ENCODE measurements at places on chromosomes 5 and 9.

- DNase-seq = no peak
These were observed 206.4 kb upstream of the CDKN2B start for GRCh38 chr9:22215521-22215920.

DNA sequence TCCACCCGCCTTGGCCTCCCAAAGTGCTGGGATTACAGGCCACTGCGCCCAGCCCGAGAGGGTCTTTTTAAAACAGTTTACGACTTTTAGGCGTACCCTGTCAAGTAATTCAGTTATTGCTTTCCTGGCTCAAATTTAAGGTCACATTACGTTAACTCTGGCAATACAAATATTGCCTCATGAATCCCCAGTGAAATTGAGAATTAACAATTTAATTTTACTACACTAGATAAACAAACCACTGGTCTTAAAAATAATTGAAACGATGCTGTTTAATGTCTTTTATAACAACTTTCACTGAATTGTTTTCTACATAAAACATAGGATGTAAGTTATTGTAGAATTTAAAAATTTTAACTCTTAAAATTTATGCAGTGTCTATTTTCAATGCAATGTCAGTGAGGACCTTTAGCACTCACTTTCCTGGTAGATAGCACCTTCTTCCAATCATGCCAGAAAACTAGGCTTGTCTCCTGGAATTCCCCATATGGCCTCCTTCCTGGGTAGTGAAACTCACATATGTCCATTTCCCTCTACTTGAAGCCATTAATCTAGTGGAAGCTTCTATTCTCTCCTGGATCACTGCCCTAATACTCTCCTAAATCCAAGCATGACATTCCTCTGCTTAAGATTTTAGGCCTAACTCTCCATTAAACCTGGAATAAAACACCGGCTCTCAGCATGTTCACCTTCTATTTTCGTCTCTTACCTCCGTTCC is 13.5 kb downstream of the BASP1 start:
- DNase-seq = no peak

- DNase-seq = no peak
These were observed 2.2 kb upstream of the PRR7 start for GRCh38 chr5:177444106-177445051.

GRCh38 chr5:72468606-72469005 is 38.6 kb downstream of the ZNF366 start:
- DNase-seq = no peak

GRCh38 chr5:4053136-4053535 is 457.5 kb downstream of the IRX1 start:
- no peak for DNase-seq

DNA sequence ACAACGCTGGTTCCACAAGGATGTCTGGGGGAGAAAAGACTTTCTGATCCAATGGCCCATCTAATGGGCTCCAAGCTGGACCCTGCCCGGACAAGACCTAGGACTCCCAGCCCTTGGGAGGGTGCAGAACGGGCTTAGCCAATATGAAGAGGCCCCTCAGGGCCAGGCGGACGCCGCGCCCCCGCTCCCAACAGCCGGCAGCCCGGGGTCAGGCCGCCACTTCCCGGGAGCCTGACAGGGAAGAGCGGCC is 493 bp downstream of the P4HA2 start:
- DNase-seq = no peak

GRCh38 chr9:98558575-98558974 is 150.2 kb downstream of the GABBR2 start:
- DNase-seq = no peak

GRCh38 chr9:96149533-96150280 is 152.3 kb downstream of the HSD17B3 start:
- DNase-seq = no peak

GRCh38 chr5:170076739-170077138 is 29.0 kb upstream of the FOXI1 start:
- no peak for DNase-seq

DNA sequence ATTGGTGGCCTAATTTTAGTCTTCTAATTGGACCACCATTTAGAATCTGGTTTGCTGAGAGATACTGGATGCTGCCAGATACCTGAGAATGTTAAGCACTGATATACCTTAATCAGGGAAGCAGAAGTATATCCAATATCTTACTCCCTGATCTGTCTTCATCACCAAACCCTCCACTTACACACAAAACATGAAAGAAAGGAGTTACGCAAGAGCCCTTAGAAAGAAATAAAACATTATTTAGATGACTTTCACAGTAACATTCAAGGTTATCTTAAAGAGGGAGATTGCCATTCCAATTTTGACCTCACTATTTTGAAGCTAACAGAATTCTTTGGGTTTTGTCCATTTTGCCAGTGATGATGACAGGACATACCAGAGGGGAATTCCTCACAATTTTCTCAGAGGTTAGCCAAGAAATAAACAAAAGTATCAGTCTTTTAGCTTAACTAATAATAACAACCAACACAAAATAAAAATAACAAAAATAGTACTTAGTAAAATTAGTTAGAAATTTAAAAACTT is 496.1 kb downstream of the NFIB start:
- DNase-seq = no peak

GRCh38 chr5:98810206-98810605 is 36.7 kb downstream of the RGMB start:
- DNase-seq = no peak

- no peak for DNase-seq
These were observed 101.2 kb downstream of the RAPGEF6 start for GRCh38 chr5:131533836-131534235.

GRCh38 chr9:134186471-134187109 is 22.2 kb upstream of the RNU6ATAC start:
- DNase-seq = no peak

DNA sequence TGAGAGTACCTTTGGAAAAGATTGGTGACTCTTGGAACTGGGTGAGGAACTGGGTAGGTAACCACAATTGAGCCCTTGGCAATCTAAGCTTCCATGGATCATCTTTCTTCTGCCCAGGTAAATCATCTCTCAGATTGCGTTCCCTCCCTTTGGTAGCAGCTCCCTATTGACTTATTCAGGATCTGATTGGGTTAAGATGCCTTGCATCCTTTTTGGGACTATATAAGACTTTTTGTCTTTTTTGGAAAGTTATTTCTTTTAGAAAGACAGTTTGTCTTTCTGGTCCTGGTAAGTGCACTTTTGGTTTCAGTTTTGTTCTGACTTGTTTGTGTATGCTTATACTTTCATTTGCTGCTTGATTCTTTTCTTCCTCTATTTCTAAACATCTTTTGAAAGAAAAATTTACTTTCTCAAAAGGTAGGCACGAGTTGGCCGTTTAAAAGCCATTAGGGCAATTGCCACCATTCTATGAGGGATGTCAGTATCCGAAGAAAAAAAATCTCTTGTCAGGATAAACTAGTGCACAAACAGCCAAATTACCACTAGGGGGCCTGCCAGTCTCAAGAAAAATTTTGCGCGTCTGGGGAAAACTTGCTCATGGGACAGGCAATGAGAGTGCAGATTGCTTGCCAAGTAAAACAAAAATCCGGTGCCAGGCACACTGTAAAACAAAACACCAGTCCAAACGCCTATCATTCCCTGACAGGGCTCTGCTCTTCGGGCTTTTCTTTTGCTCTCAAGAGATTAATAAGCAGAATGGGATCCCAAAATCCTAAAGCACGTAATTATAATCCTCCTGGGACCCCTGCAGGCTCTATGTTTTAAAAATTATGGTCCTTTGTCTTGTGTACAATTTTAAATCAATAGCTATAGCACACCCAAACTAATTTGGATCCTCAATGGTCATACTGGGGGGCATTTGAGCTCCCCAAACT is 12.8 kb downstream of the OR1J1 start:
- DNase-seq = peak; percentile 69

DNA sequence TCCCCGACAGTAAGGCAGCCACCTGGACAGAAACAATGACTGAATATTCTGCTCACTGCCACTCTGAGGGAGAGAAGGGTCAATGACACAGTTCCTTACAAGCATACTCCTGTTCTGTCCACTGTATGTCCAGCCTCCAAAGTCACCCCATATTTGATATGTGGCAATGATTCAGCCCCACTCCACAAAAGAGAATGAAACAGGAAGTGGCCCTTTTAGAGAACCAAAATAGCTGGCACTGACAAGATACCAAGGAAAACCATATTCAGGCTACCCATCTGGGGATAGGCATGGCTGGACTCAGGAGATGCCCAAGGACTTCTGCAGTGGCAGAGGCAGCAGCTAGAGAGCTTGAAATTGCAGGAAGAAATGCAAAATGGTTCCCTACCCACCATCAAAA is 12.8 kb upstream of the GFRA3 start:
- no peak for DNase-seq

DNA sequence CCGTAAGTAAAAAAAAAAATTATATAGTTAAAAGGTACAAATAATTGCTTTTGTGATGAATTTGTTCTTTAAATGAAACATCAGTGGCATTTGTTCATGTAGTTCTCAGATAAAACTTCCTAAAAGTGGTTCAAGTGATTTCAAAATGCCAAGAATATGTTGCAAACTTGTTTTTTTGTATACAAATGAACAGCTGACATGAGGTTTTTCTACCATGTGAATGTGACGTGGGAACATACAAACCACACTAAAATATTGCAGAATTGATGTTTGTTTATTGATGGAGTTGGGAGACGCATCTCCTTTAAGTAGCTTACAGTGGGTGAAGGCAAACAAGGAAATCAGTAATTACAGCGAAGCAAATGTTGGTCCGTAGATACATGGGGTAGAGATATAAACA is 16.9 kb downstream of the BASP1 start:
- DNase-seq = no peak

DNA sequence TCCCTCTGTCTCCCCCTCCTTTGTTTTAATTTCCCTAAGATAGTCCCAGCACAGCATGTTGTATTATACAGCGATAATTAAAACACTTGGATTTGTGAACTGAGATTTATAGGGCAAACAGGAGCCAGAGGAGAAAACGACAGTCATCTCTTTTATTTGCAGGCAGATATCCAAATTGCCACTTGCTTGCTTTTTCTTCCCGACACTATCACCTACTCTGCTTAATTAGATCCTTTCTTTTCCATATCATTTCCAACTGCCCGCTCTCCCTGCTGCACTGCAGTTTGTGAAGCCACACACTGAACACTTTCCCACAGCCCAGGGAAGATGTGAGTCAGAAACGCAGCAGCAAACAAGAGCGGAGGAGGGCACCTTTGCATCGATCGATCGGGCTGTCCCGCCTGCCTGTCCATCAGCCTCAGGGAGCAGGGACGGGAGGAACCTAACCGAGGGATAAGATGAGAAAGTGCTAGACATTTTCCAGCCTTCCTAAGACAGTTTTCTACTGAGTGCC is 35.8 kb upstream of the SPRY4 start:
- no peak for DNase-seq

DNA sequence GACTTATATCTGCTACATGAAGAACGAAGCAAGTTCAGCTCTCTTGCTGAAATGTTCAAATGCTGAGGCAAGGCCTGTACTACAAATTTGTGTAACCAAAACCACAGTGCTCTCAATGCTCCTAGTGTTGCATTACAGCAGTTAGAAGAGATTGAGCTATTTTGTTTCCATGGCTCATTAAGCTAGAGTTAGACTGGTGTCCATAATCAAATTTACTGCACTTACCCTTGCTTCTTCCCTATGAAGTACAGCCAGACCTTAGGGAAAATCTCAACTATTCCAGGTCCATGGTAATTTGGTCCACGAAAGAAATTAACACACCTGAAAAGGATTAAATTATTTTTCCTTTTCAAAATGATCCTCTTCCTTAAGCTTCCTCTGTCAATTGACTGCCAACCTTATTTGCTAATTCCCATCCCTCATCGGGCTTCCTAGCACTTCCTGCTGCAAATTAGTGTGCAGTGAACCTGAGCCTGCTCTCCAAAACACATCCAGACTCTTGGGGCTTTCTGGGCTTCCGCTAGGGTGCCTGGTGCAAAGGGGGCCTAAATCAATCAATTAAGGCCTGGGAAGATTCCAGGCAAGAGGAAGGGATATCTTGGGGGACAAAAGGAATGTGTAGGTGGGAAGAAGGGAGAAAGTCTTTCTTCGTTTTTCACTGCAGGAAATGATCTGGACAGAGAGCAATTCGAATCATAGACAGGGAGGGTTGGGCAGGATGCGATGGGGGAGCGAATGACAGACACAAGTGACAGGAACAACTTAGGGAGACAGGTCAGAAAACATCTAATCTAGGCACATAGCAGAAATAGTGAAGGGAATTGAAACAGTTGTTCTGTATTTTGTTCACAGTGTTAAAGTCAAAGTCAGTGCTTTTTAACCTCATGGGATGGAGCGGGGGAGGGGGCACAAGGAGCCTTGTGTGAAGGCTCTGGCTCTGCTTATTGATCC is 542.4 kb downstream of the RAB3C start:
- DNase-seq = no peak

DNA sequence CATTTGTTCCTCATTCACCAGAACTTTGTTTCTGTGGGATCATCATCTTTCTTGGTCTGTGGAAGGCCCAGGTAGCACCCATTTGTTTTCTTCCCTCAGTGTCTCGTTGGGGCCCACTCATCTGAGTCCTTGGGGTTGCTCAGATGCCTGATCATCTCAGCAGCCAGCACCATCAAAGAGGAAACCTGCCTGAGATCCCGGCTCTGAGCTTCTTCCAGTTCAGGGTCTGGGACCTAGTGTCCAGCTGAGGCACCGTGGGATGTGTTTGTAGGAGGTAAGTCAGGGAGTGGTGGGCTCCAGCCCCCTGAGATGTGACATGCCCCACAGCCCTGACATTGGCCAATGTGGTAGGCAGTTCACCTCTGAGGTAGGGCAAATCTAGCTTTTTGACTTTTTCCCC is 9.4 kb upstream of the CD180 start:
- no peak for DNase-seq

DNA sequence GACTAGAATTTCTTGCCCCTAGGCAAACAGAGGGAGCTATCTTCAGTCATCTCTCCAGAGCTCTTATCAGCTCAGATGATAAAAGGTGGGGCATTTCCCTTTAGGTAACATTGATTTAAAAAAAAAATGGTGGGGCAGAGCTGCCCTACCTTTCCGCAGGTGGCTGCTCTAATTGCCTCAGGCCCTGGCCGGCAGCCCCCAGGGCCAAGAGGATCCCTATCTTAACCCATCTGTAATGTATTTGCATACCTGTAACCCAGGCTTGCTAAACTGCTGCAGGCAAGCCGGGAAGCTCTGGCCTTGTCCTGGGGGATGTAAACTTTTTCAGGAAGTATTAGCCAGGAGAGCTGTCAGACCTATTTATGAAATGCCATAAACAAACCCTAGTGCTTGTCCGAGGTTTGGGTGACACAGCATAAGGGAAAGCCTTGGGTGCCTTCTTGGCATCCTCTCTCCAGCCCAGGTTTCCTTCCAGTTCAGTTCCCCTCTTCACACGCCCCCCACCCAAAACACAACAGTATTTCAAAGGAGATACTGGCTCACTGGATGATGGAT is 20.9 kb upstream of the ZSWIM6 start:
- no peak for DNase-seq

GRCh38 chr5:34712565-34712964 is 56.4 kb downstream of the RAI14 start:
- no peak for DNase-seq

DNA sequence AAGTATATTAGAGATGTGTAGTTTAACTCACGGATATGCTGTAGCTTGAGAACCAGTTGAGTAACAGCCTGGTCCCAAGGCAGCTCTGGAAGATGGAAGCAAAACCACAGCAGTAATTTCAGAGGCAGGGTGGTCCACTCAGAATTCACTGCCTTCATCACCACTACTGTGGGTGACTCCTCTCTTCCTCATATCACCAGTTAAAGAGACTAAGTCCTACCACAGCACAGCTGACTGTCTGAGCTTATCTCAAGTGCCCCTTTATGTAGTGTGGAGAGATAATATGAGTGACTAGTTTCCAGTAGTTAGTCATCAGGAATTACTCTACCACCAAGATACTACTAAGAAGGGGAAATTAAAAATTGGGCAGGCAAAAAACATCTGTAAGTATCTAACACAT is 1571.2 kb upstream of the C9orf72 start:
- DNase-seq = no peak

All from tibial nerve (tissue), 4 donors.